ENCODE measurements at places on chromosomes 7 and 10.

DNA sequence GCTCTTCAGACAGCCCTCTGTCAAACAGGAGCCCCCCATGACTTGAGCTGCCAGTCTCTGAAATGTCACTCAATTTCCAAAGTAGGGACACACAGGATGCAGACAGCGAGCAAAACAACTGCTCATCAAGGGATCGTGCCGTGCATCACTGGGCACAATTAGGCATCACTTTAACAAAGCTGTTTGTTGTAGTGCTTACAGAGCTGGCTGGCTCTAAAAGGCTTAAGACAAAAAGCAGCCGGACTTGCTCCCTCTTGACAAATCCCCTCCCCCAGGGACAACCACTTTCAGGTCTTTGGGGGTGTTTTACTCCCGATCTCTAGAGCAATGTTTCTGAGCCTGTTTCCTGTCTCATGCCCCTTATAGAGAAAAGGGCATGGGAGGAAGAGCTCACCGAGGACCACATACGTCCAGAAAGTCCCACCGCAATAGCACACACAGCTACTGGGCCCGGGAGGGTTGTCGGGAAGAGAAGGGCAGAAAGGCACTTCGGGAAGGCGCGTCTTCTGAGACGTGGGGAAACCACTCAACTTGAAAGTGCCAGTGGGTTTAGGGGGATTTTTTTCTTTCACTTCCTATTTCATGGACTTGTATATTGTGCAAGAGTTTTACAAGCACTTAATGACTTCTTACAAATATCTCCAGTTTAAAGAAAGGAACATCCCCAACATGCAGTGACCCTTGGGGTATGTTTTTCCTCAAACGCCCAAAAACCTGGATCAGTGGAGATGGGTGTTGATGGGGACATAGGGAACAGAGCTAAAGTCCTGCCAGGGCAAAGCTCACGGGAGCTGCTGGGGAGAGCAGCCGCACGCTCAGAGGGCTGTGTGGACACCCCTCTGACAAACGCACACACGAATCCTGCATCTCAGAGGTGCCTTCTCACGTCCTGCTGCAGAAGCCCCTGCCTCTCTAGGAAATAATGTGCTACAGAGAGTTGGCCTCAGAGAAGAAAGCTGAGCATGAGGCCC is 27.1 kb downstream of the LRRC20 start:
- peak; percentile 91 for DNase-seq

DNA sequence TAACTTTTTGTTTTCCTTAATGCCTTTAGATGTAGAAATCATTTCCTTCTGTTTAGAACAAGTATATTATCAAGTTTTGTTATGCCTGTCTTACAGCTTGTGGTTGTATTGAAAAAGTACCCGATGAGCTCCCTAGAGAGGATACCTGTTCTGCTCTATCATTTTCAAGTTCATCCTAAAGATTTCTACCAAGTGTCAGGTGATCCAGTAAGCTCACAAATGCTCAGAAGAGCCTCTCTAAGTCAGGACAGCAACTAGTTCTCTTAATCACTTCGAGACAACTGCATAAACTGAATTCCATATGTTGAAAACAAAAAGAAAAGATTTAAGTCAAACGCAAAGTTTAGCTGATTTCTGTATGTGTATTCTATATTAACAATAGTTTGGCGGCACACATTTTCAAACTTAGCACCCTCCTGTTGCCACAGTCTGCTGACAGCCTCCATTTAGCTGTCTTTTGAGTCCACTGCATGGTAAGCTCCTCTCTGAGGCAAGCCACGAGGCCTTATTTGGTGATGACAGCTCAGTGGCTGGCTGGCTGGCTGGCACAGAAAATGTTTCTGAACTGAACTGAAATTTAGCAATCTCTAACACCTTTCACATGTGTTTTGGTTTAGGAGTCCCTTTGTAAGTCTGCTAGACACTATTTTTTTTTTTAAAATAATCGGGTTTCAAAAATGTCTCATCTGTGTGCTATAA is 59.4 kb downstream of the SEMA3C start:
- no peak for DNase-seq

- DNase-seq: no peak
Measured at GRCh38 chr10:108393089-108393488, 1228.6 kb upstream of the SORCS1 start.

DNA sequence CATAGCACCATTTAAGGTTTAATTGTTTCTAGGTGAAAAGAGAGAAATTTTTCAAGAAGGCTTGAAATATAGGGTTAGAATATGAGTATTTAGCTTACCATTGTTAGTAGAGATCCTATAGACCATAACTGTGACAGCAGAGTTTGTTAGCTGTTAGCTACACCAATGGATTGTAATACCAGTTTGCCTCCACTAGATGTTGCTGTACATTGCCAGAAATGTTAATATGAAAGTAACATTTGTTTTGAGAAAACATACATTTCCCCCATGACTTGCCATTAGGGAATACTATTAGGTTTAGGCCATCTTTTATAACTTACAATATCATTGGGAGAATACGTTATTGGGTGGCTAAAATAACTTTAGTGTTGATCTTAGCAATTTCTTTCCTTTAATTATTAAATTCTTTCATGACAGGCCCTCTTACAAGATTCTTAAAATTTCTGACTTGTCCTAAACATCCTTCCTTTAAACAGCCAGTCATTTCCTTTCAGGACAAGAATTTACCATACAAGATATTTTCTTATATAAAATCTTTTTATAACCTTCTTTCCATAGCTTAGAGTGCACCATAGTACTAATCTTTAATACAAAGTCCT is 39.5 kb downstream of the ZNF117 start:
- DNase-seq: peak; percentile 76

DNA sequence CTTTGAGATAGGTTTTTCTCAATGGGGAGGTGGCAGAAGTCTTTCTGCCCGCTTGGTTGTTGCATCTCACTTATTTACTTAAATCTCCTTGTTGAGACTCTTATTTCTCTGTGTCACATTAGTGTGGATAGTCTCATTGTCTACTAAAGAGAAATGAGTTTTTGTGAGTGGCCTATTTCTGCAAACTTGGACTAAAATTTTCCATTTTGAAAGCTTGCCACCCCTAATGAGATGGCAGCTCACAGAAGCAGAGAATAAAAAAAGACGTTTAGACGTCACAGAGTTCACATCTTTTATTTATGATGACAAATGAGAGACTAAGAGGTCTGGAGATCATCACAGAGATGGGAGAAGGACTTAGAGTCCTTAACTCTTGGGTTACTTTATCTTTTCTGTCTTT is 262.7 kb upstream of the PHYHIPL start:
- DNase-seq: no peak

DNA sequence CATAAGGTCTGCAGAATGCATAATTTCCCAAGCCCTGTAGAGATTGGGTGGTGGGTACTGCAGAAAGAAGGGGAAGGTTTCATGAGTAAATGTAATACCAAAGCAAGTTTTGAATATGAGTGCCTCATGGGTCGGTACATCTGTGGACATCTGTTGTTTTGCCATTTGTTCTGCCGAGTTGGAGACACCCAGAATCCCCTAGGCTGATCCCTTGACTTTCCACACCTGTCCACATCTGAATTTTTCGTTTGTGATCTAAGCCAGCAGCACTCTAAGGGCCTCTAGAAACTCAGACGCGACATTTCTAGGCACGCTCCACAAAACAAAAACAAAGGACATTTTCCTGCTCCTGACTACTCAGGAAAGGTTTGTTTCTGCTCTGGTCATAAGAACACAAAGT is 11.7 kb upstream of the SLF2 start:
- DNase-seq: no peak

DNA sequence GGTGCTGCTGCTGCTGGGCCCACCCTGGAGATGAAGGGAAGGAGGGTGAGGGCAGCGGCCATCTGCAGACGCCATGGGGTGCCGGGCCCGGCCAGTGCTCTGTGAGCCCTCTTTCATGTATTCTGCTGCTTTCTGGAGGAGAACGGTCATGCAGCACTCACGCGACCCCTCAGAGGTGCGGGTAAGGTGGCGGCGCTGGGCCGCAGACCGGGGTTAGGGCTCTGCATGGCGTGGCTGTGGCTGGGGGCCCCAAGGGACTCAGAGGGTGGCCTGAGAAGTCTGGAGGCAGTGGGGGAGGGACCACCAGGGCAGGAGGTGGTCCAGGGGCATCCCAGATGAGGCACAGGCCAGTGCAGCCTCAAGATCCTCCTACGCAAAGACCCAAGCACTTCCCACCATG is 275.5 kb downstream of the ELFN1 start:
- no peak for DNase-seq

DNA sequence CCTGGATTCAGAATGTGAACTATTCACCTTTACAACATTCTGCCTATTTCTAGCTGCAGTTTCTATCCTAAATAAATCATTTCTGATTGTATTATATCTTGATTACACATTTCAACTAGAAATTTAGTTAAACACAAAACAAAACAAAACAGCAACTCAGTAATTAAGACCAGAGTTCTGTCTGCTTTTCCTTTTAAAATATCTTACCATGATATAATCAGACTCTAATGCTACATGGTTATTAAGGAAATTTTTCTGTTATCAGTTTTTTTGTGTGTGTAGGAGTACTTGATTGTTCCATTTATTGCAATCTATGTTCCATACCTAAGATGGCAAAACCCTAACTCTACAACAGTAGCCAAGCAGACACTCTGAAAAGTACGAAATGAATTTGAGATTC is 663.3 kb downstream of the NRG3 start:
- DNase-seq: no peak

DNA sequence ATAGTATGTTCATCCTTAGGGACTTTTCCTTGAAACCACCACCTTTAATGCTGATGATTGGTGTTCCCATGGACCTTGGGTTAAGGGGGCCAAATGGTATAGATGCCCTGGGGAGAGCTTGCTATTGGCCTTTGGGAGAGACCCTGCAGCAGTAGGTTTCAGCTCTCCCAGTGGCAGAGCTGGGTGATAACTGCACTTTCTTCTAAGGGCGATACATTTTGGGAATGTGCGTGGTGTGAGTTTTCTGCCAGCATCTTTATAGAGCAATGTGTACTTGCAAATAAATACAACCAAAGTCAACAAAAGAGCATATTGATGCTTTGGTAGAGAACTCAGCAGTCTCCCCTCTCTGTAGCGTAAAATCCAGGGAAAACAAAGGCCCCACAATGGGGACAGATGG is 404.1 kb downstream of the PAXIP1 start:
- DNase-seq: no peak

GRCh38 chr10:99760321-99760720 is 22.1 kb upstream of the ABCC2 start:
- no peak for DNase-seq

DNA sequence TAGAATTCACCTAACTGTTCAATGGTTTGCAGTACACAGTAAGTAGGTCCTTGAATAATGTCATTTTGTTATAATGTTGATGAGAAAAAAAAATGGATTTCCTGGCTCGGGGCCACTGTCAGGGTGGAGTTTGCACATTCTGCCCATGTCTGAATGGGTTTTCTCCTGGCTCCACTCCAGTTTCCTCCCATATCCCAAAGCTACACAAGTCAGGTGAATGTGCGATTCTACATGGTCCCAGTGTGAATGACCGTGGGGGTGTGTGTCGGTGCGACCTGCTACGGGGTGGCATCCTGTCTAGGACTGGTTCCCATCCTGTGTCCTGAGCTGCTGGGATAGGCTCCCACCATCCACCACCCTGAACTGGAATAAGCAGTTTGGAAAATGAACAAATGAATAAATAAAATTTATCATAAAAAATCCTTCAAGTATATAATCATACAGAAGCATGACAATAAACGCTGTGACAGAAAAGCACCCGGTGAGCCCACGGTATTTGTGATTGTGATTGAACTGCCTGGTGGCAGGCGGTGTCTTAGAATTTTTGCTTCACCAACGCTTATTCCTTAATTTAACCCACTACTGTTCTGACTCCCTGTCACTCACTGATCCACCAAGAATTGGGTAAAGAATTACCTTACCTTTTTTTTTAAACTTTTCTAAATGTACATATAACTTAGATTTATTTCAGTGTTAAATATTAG is 114.1 kb downstream of the ICA1 start:
- DNase-seq: no peak

GRCh38 chr7:101538596-101539459 is 90.3 kb downstream of the MYL10 start:
- DNase-seq: peak; percentile 74

DNA sequence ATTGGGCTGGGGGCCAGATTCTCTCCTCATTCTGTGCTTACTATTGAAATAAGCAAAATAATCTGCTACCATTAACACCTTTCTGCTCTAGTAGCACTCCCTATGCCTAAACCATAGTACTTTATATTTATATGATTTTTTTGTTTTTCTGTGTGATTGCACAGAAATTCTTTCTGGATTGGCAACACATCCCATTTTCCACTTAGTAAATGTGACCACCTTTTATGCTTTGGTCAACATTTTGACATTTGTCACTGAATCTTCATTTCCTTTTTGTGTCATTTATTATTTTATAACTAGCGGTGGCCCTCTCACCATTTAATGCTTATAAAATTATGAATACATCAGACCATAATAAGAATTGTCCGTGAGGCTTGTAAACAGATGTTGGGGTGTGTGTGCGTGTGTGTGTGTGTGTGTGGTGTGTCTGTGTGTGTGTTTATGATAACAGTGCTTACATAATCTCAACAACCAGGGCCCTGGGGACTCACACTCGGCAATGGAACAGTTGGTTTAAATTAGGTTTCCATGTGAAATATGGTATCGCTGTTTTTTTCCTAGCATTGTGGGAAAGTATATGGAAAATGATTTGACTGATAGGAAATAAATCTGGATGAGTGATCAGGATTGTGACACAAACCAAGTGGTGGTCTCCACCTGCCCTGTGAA is 138.9 kb downstream of the NOC3L start:
- no peak for DNase-seq

DNA sequence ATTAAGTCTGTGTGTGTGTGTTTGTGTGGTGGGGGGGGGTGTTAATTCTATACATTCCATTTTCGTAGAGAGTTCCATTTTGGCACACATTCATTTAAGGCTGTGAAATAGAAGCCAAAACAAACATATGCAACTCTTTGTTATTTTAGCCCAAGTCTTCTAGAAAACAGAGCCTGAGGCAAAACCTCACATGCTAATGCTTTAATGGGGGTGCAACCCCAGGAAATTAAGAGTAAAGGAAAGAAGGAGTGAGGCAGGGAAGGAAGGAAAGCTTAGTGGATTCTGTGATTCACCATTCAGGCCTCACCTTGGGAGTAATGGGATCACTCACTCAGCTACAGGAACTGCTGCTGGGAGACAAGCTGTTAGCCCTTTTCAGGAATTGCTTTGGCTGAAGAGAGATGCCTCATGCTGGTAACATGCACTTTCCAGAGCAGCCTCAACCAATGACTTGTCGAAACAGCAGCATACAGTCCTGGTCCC is 73.0 kb upstream of the CTTNBP2 start:
- DNase-seq: no peak

Measured in suppressor macrophage treated with lipopolysaccharide for 1 hour (primary cell).